ENCODE measurements at places on chromosomes 6 and 20. TPM values are rescaled to one million over a fixed set of nuclear protein-coding genes. Genes with fewer than 3 reads are reported as not detected.

RSPH9 gene
- total RNA-seq, result 0.13 TPM

NKX2-4 gene
- total RNA-seq, result not detected

SLC26A8 gene
- total RNA-seq, result not detected

PLEKHG1 gene
- total RNA-seq, result 57.0 TPM

ZC3H12D gene
- not detected for total RNA-seq

JPH2 gene
- 1.1 TPM for total RNA-seq

MYL9 gene
- 30.7 TPM for total RNA-seq
